Stimulated activated CD8-positive, alpha-beta memory T cell treated with anti-CD3 and anti-CD28 coated beads, Interleukin-7, amount 100 ng/mL, for 1 hour (primary cell): ENCODE measurements at places on chromosomes 4 and X.

DNA sequence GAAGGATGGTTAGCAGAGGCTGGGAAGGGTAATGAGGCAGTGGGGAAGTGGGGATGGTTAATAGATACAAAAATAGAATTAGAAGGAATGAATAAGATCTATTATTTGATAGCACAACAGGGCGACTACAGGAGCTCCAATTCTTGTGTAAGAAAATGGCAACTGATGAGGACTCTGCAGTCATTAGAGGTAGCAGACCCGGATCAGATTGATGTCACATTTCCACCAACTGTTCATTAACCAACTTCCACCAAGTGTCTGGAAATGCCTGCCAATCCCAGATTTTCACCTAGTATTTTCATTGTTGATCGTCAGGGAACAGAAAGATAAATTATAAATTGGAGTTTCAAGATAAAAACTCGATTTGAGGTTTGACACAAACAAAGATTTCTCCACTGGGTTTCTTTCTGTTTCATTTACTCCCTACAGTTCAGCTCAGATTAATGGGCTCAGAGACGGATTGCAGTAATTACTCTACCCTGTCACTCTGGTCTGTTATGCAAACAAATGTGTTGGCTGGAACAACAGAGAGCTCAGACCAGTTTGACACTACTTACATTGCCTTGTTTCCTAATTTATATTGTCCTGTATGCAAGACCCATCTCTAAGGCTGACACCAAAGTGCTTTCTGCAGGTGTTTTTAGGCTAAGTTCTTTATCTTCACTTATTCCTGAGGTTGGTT lies 909.2 kb upstream of the PRKX start:
- no peak for DNase-seq

DNA sequence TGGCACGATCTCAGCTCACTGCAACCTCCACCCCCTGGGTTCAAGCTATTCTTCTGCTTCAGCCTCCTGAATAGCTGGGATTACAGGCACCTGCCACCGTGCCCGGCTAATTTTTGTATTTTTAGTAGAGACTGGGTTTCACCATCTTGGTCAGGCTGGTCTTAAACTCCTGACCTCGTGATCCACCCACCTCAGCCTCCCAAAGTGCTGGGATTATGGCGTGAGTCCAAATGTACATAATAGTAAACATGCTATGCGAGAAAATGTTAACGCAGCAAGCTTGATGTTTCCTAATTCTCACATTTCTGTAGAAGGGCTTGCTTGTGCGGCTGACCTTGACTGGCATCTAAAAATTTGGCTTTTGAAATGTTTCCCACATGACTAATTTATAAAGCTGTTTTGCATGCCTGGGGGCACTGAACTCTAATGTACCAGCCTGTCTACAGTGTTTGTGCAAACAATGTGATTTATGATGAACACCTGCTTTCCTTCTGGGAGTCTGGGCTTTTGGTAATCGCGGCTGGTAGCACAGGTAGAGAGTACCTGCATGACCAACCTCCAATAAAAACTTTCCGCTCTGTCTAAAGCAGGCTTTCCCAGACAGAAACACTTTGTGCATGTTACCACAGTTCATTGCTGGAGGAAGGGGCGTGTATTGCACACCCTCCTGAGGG lies 216.8 kb downstream of the IL15 start:
- DNase-seq, result no peak

DNA sequence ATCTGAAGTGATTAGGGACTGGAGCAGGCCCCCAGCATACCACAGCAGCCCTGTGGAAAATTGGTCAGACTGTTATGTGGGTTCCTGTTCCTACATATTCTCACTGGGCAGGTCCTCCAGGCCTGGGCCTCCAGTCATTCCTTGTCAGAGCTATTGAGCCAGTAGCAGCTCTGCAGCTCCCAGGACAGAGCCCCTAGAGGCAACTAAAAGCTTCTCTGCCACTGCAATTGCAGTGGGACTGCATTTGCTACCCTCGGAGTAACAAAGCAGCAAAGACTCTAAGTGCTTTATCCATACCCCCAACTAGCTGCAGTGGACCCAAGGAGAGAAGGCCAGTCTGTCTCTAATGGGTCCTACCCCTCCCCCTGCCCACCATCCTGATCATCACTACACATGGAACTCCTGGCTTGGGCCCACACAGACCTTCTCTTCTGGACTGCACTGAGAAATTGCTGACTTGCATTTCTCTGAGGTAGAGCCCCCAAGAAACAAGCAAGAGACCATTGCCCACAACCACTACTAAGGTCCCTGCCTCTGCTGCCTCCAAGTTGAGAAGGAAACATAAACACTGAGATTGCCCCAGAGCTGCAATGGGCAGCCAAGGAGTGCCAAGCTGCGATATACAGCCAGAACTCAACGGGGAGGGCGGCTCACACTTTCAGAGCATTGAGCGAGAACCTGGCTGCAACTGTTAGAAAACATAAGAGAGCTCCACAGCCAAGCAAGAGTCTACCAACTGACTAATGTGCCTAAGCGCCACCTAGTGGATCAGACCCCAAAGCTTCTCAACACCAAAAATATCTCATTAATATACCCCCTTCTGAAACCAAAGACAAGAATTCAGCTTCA lies 738.7 kb upstream of the NDST4 start:
- no peak for DNase-seq

GRCh38 chr4:80711956-80712355 lies 318.6 kb upstream of the BMP3 start:
- DNase-seq, result no peak

DNA sequence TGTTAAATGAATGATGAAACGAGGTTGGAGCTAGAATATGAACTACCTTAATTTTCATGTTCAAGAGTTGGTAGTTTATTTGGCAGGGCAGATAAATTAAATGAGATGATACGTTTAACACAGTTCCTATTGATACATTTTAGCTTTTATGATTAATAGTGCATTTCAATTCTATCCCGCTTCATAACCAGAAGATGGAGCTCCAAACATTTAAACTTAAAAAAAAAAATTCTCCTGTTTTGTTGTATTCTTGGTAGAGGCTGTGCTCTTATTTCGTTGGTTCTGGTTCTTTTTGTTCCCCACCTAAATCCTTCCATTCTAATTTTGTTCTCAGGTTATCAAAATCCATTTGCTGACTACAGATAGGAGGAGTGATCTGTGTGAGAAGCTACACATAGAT lies 71.8 kb upstream of the PTPN13 start:
- no peak for DNase-seq

DNA sequence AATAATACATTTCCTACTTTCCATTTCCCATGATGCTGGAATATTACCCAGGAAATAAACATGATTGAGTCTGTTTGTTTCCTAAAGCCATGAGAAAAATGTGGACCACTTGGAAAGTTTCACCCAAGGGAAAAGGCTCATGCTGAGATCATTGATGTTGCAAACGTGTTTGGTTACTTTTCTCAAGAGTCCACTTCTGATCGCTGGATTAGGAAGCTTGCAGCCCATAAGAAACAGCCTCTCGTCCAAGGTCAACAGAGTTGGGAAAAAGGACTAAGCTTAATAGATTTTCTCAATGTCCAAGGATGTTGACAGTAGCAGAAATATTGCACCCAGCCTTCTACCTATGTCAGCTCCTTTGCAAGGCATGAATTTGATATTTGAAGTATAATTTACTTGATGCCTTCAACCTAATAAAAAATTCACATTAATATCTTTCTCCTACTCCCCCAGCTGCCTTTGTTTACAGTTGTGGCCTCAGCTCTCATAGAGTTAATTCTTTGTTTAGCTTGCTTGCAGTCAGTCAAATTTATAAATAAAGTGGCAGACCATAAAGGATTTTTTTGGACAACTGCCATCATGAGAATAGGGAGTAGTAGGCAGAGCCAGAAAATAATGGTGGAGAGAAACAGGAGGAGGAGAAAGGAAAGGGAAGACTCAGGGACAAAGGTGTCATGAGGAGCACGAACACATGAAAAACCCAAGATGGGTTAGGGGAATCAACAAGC lies 65.6 kb upstream of the BLTP1 start:
- no peak for DNase-seq

- no peak for DNase-seq
Measured at GRCh38 chr4:55297346-55297745, 48.7 kb upstream of the SRD5A3 start.

DNA sequence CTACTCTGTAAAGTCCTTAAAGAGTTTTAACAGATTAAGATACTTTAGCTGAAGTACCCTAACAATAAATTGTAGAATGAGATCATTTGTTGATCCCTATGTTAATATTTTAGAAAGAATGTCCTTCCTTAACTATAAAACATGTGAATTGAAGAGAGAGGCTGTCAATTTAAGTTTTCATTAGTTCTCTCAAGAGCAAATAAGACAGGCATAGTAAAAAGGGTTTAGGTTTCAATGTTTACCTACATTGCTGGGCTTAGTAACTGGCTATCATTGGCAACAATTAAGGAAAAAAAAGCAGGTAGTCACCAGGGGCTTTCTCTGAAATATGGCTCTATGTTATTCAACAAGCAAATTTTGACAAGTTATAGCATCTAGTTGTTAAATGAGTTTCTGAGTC lies 91.5 kb downstream of the ATRX start:
- DNase-seq, result no peak

DNA sequence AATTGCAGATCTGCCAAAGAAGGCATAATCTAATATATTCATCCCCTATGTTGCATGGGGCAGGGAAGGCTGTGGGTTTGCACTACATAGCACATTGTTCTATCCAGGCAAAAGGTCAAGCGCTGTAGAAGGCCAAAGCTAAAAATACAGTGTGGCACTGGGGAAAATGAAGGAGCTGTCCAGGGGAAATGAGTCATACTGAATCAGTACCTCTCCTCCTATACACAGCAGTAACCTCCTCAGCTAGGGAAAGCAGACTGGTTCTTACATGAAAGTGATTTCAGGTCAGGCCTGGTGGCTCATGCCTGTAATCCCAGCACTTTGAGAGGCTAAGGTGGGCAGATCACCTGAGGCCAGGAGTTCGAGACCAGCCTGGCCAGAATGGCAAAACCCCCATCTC lies 31.0 kb upstream of the SLC25A4 start:
- no peak for DNase-seq

DNA sequence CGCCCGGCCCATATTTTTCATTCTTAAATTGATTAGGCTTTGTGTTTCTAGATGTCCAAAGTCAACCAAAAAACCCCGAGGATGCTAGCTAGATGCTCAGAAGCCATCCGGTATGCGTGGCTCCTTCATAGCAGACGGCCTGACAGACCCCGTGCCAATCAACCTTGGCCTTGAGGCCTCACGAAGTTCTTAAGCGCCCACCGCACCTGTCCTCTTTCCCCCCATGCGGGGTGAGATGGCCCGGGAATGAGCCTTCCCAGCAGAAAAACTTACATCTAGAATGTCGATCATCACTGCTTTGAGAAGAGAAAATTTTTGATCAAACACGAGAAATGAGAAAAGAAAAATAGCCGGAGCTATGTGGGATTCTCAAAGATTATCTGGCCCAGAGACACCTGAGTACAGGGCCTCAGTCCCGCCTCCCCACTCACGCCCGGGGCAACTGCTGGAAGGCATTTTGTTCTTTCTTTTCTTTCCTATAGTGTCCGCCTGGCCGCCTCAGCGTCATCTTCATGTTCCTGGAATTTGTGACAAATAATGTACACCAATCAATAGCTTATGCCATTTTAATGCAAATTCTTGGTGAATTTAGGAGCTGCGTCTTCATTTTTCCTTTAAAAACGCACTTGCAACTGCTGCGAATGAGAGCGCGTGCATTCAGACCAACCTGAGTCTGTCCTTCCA lies 1.6 kb upstream of the NAT8L start:
- no peak for DNase-seq

DNA sequence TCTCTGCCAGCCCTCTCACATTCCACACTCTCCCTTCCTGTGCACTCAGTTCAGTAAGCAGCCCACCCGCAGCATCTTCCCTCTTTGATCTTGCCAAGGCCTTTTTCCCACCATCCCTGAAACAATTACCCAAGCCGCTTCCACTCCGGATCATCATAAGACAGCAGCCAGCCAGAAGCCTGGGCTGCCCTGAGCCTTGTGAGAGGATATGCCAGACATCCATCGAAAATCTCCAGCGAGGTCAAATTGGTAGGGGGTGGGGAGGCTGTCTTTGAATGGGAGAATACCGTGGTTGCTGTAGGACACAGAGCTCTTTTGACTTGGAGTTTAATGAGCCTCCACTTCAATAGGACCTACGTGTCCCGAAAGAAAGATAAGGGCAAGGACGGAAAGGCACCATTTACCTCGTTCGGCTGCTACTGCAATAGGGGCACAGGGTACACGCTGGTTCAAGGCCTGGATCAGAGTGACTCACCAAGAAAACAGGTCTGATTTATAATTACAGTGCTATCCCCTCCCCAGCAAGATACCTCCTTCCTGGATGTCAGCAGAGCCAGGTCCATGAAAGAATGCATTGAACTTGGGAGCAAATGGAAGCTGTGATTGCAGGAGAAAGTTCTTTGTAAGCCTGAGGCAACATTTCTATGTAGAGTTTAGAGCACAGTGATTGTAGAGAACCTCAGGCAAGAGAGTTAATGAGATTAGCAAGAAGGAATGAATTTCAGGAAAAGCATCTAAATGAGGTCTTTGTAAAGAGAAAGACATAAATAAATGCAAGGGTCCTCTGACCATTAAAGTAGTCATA lies 39.5 kb downstream of the AMOT start:
- no peak for DNase-seq

DNA sequence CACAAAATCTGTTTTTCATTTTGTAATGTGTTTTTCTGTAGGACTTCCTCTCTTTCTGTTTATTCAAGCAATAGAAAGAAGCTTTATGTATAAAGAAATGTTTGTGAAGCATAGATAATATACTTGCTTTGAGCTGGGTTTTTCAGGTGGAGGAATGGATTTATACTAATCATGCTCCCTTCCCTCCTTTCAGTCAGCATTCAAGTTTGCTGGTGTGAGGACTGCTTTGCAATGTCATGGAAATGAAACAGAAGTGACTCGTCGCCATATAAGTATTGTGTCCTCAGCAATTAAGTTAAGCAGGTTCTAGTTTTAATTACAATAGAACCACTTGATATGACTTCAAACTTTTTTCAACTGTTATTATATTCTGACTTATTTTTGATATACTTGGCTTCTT lies 1447.1 kb downstream of the PCDH19 start:
- no peak for DNase-seq

GRCh38 chr4:112648263-112649054 lies 11.5 kb downstream of the LARP7 start:
- DNase-seq, result no peak

- no peak for DNase-seq
Measured at GRCh38 chr4:83074086-83074704, 39.2 kb downstream of the COPS4 start.

- no peak for DNase-seq
Measured at GRCh38 chr4:142882159-142882558, 36.1 kb upstream of the INPP4B start.

GRCh38 chr4:2931512-2932301 lies 31.5 kb downstream of the NOP14 start:
- DNase-seq, result no peak

- no peak for DNase-seq
Measured at GRCh38 chr4:126899331-126899801, 733.4 kb upstream of the INTU start.
